ENCODE measurements at places on chromosomes 7 and 10.
A peak's percentile ranks its signal among the peaks of the same experiment; 100 is the strongest.

GRCh38 chr7:127589896-127590295 is 1.7 kb downstream of the ARF5 start:
- no peak for DNase-seq

DNA sequence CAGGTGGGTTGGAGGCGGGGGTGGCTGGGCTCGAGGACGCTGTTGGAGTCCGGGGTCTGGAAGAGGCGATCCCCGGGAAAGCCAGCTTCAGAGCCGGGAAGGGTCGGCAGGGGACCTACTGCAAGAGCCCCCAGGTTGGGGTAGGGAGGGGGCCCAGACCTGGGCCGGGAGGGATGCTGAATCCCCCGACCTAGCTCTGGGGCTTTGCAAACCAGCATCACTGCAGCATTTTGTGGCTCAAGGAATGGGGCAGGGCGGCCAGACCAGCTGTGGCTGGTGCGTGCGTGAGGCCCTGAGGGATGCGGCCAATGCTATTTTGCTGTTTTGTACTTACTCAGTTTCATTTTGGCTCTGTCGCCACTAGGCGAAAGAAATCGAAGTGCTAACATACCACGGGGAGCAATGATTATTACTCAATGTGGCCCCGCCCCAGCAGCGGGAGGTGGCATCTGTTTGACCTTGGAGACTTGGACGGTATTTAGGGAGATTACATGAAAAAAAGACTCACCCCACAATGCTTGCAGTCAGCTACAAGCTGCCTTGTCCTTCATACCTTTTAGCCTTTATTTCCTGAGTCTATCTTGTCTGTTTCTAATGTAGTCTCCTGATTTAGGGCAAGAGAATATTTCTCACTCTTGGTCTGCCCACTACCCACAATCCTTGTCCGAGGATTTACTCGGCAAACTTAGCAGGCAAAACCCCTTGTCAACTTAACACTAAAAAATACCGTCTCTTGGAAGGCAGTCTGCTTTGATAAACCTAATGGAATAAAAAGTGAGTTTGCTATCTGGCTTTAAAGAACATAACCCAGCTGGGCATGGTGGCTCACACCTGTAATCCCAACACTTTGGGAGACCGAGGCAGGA is 16.2 kb downstream of the HSPB1 start:
- peak; percentile 45 for DNase-seq

DNA sequence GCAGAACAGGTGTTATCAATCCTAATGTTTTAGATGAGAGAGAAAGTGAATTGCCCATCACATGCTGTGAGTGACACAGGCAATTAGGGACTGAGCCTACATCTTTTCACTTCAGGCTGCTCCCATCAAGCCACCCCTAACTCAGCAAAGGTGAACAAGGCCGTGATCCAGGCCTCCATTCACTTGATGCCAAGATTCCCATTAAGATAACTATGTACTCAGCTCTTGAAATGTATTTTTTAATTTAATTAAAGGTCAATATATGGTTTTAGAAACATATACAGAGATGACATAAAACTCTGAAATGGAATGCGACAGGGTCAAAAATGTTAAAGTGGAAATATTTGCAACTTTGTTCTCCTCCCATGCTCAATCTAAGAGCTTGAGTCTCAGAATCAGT is 27.9 kb upstream of the UBE2H start:
- no peak for DNase-seq

- no peak for DNase-seq
Observed at GRCh38 chr7:120131096-120131839, 141.7 kb upstream of the KCND2 start.

DNA sequence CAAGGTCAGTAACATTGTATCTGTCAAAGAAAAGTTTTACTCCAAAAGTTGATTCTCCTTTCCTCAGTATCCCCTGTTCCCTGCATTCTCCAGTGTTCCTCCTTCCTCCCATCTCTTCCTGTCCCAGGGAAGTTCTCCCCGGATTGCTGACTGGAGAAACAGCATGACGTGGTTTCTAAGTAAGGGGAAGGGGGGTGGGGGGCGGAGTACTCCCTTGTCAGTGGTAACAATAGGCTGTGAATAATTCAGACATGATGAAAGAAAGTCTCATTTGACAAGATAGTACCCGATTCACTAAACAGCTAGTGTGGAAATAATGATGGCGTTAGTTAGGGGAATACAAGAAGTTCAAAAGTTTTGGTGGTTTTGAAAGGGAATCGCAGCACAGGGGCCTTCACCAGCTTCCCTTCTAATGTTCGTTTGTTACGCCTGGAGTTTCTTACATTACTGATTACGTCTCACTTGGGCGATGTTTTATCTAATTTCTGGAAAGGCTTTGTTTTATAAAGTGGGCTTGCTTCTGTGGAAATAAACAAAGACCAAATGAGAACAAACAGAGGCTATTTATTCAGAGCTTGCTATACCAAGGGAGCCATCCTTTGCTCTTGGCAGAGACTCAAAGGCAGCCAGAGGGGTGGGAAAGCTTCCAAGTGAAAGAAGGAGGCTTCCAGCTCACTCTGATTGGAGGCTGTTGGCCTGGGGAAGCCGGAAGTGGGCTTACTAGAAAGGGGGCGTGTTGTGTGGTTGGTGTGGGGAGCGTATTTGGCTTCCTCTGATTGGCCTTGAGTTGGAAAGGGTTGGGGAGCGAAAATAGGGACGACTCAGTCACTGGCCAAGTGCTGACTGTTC is 453.7 kb downstream of the SDK1 start:
- DNase-seq, result no peak

DNA sequence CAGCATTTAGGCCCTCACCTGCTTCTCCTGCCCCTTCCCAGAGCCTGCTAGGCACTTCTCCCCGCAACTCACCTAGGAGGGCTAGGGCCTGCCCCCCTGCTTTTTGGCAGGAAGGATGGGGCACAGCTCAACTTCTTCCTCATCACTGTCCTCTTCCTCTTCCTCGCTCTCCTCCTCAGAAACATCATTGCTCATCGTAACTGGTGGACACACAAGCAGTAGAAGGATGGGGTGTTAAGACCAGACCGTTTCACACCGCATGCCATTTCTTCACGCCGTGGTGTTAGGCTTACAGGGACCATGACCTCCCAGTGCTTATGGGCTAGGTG is 1.6 kb downstream of the NPM3 start:
- no peak for DNase-seq

DNA sequence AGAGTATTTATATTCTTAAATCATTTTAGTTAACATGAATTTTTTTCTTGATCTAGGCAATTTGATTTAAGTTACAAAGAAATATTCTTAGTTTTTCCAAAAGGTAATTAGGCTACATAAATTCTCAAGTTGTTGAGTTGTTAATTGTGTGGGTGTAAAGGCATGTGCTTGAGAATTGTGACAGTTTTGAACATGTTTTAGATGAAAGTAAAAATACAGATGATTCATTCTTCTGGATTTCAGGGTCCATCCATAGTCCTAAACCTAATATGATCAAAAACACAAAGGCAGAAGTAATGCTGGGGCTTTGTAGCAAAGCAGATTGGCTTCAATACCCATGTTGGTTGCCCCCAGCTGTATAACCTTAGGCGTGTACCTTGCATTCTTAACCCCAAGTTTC is 127.9 kb downstream of the CPED1 start:
- no peak for DNase-seq

DNA sequence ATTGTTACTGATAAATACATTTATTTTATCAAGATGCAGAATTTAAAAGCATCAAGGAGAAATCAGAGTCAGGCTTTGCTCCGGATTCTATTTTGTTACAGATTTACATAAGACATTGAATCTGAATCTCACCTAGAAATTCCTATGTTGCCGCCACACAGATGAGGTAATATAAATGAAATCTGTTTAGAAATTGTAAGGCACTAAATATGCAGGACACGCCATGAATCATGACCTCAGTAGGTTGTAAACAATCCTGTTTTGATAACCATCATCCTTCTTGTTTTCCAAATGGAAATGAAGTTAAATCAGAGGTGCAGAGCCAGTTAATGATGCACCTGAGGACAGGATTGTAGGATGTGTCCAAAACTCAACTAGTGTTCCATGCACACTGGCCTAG is 778.0 kb downstream of the MAGI2 start:
- no peak for DNase-seq

- DNase-seq, result no peak
Observed at GRCh38 chr7:120813089-120813488, 44.9 kb downstream of the TSPAN12 start.

GRCh38 chr7:97871659-97872024 is 566 bp downstream of the ASNS start:
- DNase-seq, result no peak

- DNase-seq, result no peak
Observed at GRCh38 chr10:129472696-129473555, 5.9 kb downstream of the MGMT start.

- no peak for DNase-seq
Observed at GRCh38 chr10:98267894-98268693, at the start of gene LOXL4. LOXL4 (minus strand) TSS chr10:98268194; CDS start chr10:98263019, 5,175 bp downstream.

GRCh38 chr7:155799514-155799913 is 12.7 kb downstream of the SHH start:
- no peak for DNase-seq

- no peak for DNase-seq
Observed at GRCh38 chr7:33744293-33745075, 160.9 kb upstream of the BMPER start.

DNA sequence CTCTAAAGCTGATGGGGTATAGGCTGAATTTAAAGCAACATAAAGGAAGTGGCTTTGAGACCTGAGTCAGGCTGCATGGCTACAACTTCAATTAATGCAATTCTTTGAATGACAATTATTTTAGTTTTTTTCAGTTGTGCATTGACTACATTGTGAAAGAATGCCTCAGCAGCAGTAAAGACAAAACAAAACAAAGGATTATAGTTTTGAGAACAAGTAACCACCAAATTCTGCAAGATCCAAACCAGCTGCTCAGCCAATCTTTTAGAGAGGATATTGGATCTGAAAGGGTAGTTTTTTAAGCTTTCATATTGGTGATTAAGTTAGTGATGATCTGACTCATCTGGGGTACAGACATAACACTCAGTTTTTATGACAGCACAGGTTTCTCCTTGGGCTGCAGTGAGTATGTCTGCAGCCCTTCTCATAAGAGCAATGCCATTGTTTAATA is 40.6 kb upstream of the ABCA13 start:
- DNase-seq, result no peak

DNA sequence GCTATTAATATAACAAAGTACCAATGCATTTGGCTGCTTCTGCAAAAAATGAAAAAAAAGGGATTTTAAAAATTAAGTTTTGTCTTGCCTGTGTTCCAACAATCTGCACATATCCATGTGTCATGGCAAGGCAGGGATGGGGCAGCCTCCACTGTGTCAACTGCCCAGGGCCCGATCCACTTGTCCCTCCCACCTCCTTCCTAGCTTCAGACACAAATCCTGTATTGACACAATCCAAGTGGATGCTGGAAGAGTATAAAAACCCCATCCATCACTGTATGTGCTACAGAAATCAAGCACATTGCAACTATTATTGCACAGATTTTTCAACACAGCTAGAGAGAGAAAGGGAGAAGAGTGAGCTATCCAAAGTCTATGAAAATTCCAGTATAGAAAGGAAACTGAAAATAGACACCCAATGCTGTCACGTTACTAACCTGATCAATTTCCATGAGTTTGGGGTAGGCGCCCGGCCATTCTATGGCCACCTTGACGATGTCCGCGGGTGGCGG is 106.4 kb downstream of the ELMO1 start:
- DNase-seq, result no peak

DNA sequence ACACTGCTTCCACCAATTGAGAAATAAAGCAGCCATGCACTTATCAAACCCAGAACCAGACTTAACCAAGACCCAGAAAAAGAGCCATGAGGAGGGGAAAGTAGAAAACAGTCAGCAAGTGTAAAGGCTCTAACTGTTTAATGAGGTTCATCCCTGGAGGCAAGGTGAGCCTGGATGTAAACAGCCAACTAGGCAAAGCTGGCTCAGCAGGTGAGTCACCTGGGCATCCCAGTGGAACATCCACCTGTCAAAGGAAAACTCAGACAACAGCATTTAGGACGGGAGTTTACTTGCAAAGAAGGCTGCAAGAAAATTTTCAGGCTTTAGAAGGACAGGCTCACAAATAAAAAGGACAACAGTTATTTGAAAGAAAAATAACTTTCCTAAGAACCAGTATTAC is 153.0 kb downstream of the SNX13 start:
- DNase-seq, result no peak

DNA sequence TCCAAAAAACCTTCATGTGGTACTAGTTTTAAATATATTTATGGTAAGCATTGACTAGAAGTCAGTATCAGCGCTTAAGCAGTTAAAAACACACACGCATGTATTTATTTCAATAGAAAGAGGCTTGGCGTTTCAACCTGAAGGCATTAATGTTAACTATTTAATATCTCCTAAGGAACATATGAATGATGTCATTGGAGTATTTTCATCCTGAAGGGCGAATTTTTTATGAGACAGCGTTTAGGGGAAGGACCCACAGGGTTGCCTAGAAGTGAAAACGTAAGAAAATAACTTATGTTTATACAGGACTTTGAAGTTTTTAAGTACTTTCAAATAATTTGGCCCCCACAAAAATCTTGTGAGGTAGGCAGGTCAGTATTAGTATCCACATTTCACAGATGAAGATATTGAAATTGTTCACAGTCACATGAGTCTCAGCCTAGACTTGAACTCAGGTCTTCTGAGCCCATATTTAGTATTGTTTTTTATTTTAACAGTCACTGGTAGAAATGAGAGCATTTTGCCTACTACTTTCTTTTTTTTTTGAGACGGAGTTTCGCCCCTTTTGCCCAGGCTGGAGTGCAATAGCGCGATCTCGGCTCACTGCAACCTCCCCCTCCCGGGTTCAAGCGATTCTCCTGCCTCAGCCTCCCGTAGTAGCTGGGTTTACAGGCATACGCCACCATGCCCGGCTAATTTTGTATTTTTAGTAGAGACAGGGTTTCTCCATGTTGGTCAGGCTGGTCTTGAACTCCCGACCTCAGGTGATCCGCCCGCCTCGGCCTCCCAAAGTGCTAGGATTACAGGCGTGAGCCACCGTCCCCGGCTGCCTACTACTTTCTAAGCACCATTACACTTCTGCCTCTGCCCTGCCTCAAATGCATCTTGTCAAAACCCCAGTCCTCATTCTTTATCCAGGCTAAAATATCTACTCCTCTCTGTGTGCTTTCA is 1.8 kb downstream of the SLK start:
- no peak for DNase-seq

- DNase-seq, result no peak
Observed at GRCh38 chr10:123909866-123910265, 18.3 kb upstream of the CPXM2 start.

GRCh38 chr7:97390915-97391593 is 273.6 kb downstream of the SDHAF3 start:
- DNase-seq, result no peak

DNA sequence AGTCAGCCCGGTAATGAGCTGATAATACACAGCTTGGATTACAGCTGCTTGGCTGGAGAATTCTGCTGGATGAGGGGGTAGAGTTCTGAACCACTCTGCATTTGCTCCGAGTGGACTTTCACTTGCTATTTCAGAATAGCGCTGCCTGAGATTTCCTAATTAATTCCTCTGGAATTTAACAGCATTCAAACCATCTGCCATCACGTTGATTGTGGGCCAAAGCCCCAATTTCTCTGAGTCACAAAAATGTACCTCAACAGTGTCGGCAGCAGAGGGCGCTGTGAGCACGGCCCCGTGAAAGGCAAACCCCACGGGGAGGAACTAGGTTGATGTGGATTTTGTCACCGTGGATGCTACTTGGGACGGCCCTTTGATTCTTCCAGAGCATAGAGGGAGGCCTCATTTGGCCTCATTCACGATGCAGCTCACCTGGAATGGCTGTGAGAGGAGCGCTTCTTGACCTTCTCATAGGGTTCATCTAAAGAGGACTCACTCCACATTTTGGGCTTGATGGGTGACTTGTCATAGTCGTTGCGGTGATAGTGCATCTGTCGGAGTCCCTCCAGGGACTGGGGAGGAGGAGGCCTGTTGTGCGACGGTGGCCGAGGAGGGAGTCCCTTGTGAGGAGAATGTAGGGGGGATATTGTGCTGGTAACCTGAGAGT is 73.3 kb downstream of the PRPF18 start:
- no peak for DNase-seq
